ENCODE measurements at places on chromosomes 6 and 20. TPM values are rescaled to one million over a fixed set of nuclear protein-coding genes. Genes with fewer than 3 reads are reported as not detected.

BTNL2 gene
- total RNA-seq, result not detected

ID4 gene
- total RNA-seq, result 9.0 TPM

REM1 gene
- 3.2 TPM for total RNA-seq

MAFB gene
- 24.8 TPM for total RNA-seq

TMEM217 gene
- total RNA-seq, result 1.9 TPM

SLC17A3 gene
- not detected for total RNA-seq

TMEM200A gene
- total RNA-seq, result 0.65 TPM

MRAP2 gene
- total RNA-seq, result 0.38 TPM

IP6K3 gene
- total RNA-seq, result 23.8 TPM

CST2 gene
- not detected for total RNA-seq

GLP1R gene
- 10.3 TPM for total RNA-seq

TSBP1 gene
- total RNA-seq, result not detected

CABLES2 gene
- total RNA-seq, result 20.6 TPM

PBOV1 gene
- total RNA-seq, result not detected

BEND6 gene
- 1.2 TPM for total RNA-seq

NMBR gene
- not detected for total RNA-seq

ADGRF1 gene
- total RNA-seq, result not detected

LIN28B gene
- total RNA-seq, result not detected

COL21A1 gene
- total RNA-seq, result 12.5 TPM

CNR1 gene
- total RNA-seq, result 3.8 TPM

PPIL6 gene
- total RNA-seq, result 3.0 TPM

SDC4 gene
- 51.4 TPM for total RNA-seq

PCK1 gene
- total RNA-seq, result 21.6 TPM

SMIM28 gene
- total RNA-seq, result not detected

PGC gene
- total RNA-seq, result not detected

Data from left cardiac atrium (tissue), 4 donors.